ENCODE measurements at places on chromosomes 2 and 18. TPM values are rescaled to one million over a fixed set of nuclear protein-coding genes. Genes with fewer than 3 reads are reported as not detected.

GRCh38 chr2:9373047-9373446, 50.3 kb downstream of the ITGB1BP1 start:
- no peak for ATAC-seq

GRCh38 chr2:237154082-237154638, 68.5 kb downstream of the COPS8 start:
- no peak for ATAC-seq

DNA sequence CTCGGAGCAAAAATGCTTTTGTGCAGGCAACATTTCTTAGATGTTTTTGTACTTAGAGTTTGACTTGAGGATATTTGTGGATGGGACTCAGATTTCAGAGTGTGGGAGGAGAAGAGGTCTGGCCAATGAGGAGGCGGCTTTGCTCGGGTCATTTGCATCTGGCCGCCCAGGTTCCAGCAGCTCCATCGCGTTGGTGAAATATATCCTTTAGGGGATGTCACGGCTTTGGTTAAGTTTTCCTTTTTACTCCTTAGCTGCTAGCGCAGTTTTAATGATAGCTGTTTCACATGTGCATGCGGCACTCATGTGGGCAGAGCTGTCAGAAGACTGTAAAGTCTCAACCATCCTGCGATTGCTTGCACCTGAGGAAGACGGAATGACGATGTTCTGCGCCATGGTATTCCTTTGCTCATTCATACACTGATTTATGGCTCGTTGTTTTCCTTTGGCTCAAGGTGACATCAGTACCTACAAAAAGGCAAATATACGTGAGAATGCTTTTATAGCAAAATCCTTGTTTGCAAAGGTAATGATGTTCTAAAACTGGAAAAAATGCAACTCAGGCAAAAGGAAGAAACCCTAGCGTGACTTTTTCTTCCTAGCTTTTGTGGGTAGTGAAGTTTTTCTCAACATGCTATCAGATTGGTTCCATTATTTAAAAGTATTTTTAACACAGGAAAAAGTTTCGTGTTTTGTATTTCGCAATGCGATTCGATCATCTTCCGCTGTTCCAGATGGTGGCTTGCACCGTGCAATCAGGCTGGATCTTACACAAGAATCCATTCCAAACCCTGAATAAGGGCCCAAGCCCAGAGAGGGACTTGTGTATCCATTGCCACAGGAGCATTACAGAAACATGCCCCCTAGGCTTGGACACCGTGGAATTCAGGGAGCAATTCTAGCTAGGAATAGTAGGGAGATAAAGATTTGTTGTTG, 70.5 kb upstream of the ZNF516 start:
- ATAC-seq, result peak; percentile 94

GRCh38 chr2:241742320-241742939, 8.0 kb downstream of the D2HGDH start:
- ATAC-seq, result no peak

Gene RFTN2
- 8.9 TPM for total RNA-seq

Measured in gastroesophageal sphincter (tissue), 4 donors.